ENCODE measurements at places on chromosomes 5 and 9.

GRCh38 chr9:93008457-93008856 is 50.0 kb upstream of the SUSD3 start:
- DNase-seq: peak; percentile 37
- H3K27ac ChIP-seq: no peak overlapping the region
- no peaks in the 10 kb centered on the region for H3K4me1 ChIP-seq
- H3K27me3 ChIP-seq: no peaks in the 10 kb centered on the region

- H3K4me1 ChIP-seq: no peaks in the 10 kb centered on the region
- no peak overlapping the region for H3K27ac ChIP-seq
- peaks cover 31% of the 10 kb centered on the region for H3K36me3 ChIP-seq
- no peak overlapping the region for H3K4me3 ChIP-seq
- H3K27me3 ChIP-seq: no peaks in the 10 kb centered on the region
Measured at GRCh38 chr9:71729816-71730526, 38.3 kb downstream of the CEMIP2 start.

DNA sequence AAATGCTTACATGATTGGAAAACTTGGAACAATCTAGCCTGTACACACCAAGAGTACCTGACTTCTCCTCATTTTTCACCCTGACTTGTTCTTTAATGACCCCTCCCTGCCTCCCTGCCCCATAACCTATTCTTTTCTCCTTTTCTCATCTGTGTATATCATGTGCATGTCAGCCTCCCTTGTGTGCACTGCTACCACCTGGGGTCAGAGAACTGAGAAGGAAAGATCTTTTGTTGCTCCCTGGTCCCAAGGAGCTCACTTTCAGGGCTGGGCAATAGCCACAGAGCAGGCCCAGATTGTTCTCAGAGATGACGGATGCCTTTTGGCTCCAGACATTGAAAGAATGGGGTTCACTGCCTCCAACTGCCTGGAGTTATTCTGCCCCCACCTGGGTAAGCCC is 5.1 kb downstream of the MAP1B start:
- no peaks in the 10 kb centered on the region for H3K36me3 ChIP-seq
- H3K4me3 ChIP-seq: no peak overlapping the region
- H3K27me3 ChIP-seq: no peaks in the 10 kb centered on the region
- DNase-seq: no peak
- H3K4me1 ChIP-seq: peaks cover 27% of the 10 kb centered on the region

DNA sequence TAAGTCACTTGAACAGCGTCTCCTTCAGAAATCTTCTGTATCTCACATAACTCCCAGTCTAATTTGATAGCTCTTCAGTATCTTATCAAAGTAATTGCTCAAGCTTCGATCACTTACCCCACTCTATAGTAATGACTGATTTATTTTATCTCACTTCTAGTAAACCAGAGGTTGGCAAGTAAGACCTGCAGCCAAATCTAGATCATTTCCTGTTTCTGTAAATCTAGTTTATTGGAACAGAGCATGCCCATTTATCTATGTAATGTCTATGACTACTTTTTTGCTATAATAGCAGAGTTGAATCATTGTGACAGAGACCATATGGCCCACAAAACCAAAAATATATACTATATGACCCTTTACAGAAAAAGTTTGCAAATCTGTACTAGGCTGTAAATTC is 40.1 kb downstream of the TSSK1B start:
- H3K4me3 ChIP-seq: no peak overlapping the region
- no peaks in the 10 kb centered on the region for H3K4me1 ChIP-seq
- no peak overlapping the region for H3K27ac ChIP-seq
- H3K36me3 ChIP-seq: no peaks in the 10 kb centered on the region
- no peak for DNase-seq

DNA sequence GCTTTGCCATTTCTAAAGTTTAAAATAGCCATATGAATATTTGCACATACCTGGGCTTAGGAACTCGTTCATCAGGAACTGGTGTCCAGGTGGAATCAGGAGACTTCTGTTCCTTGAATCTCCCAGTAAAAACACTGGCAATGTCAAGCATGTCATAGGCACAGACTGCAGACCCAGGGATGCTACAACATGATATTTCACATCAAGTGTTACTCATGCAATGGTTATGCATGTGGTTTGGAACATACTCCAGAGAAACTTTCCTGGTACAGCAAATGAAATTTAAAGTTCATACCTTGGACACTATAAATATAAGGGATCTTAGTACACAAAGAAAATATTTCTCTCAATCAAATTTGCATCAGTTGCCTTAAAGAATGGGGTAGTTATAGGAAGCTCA is 92.2 kb downstream of the SEMA6A start:
- H3K4me1 ChIP-seq: no peaks in the 10 kb centered on the region
- no peaks in the 10 kb centered on the region for H3K27me3 ChIP-seq
- no peak overlapping the region for H3K4me3 ChIP-seq
- H3K36me3 ChIP-seq: peaks cover 60% of the 10 kb centered on the region
- DNase-seq: no peak

DNA sequence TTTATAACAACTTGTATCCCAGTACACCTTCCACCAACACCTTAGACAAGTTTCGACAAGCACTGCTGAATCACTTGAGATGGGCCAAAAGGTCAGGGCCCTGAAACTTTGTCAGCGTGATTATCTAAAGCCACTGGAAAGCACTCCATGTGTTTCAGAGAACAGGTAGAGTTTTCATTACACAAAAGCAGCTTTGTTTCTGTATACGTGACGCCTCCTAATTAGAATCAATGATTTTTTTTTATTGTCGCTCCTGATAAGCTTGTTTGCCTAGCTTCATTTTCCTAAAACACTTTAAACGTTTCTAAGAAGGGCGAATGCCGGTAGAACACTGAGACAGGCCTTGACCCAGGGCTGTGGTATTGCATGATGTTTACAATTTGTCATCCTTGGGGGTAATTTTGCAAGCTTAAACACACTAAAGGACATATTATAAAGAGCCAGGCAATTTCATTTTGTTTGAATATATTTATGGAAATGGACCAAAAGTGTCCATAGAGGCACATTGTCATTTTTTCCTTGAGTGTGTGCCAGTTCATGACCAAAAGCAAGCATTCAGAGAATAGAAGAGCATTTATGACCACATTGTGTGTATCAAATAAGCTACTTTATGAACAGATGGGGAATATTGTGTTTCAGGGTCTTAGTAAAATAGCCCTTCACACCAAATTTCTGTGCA is 193.6 kb downstream of the GLIS3 start:
- no peak overlapping the region for H3K4me3 ChIP-seq
- H3K36me3 ChIP-seq: no peaks in the 10 kb centered on the region
- no peak for DNase-seq

- no peak overlapping the region for H3K4me3 ChIP-seq
- no peak overlapping the region for H3K27ac ChIP-seq
- no peak for DNase-seq
- H3K27me3 ChIP-seq: no peaks in the 10 kb centered on the region
- H3K4me1 ChIP-seq: no peaks in the 10 kb centered on the region
- no peaks in the 10 kb centered on the region for H3K36me3 ChIP-seq
Measured at GRCh38 chr5:133667217-133667616, 54.9 kb upstream of the FSTL4 start.

- H3K4me1 ChIP-seq: peaks cover 63% of the 10 kb centered on the region
- H3K4me3 ChIP-seq: no peak overlapping the region
- no peak for DNase-seq
- H3K27me3 ChIP-seq: no peaks in the 10 kb centered on the region
Measured at GRCh38 chr5:141491323-141492167, 2.7 kb downstream of the PCDHGC5 start.

DNA sequence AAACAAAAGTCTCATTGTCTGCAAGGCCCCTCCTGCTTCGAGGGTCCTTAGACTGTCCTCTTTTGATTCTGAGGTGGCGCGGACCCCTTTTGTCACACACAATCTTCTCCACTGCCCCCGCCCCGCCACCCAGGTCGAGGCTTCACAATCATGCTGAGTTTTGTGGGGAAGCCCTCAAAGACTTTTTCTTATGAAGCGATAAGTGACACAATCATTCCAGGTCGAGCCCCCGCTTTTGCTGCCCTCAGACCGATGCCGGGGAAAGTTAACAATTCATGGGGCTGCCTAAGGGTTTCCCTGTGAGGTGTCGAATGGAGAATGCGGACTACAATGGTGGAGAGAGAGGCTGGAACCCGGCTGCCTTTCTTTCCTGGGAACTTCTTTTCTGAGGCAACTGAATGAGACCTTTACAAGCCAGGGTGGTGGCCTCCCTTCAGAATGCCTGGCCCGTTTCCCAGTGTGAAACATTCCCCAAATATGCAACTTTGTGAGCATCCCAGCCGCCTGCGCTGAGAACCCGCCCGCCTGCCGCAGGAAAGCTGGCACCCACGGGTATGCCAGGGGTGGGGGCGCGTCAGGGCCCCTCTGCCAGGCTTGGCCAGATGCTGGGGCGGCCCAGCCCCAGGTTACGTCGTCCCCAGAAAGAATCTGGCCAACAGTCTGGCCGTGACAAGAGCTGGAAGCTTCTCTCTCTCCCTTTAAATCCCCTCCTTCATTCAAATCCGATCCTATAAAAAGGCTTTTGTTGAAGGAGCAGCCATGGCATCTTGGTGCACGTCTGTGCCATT is 71.9 kb downstream of the MAP1B start:
- H3K27me3 ChIP-seq: no peaks in the 10 kb centered on the region
- H3K27ac ChIP-seq: peak overlapping the region; percentile 65
- no peaks in the 10 kb centered on the region for H3K36me3 ChIP-seq
- peaks cover 36% of the 10 kb centered on the region for H3K4me1 ChIP-seq
- no peak for DNase-seq

DNA sequence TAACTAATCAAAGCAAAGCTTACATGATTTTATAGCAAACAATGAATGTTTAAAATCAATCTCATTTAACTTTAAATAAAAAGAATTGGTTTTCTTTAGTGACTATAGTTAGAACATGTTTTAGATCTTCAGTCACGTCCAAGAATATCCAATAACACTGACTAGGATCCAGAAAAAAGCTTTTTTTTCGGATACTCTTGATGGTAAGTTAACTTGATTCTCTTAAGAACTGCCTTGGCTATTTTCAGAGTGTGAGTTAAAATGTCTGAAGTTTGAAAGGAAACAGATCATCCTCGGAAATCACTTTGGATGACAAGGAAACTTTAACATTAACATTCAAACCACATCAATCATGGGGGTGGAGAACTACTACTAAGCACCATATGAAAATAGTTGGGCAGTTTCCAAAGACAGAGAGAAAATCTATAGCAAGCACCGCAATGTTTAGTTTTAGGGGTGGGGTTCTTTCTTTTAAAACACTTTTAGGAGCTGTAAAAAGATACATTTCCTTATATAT is 83.7 kb upstream of the SLC27A6 start:
- no peaks in the 10 kb centered on the region for H3K27me3 ChIP-seq
- no peaks in the 10 kb centered on the region for H3K36me3 ChIP-seq
- no peak overlapping the region for H3K4me3 ChIP-seq
- DNase-seq: no peak
- no peak overlapping the region for H3K27ac ChIP-seq

GRCh38 chr9:121893786-121894185 is 199.3 kb downstream of the TTLL11 start:
- H3K27ac ChIP-seq: no peak overlapping the region
- H3K4me1 ChIP-seq: no peaks in the 10 kb centered on the region
- no peak overlapping the region for H3K4me3 ChIP-seq
- no peaks in the 10 kb centered on the region for H3K36me3 ChIP-seq
- no peaks in the 10 kb centered on the region for H3K27me3 ChIP-seq

GRCh38 chr9:126611592-126612325 is 2.0 kb upstream of the LMX1B start:
- no peak overlapping the region for H3K27ac ChIP-seq
- no peak for DNase-seq
- H3K36me3 ChIP-seq: no peaks in the 10 kb centered on the region
- no peak overlapping the region for H3K4me3 ChIP-seq
- H3K4me1 ChIP-seq: peaks cover 33% of the 10 kb centered on the region

- H3K27me3 ChIP-seq: no peaks in the 10 kb centered on the region
- no peak overlapping the region for H3K27ac ChIP-seq
- no peaks in the 10 kb centered on the region for H3K36me3 ChIP-seq
- DNase-seq: no peak
Measured at GRCh38 chr9:36960575-36960955, 73.5 kb downstream of the PAX5 start.

DNA sequence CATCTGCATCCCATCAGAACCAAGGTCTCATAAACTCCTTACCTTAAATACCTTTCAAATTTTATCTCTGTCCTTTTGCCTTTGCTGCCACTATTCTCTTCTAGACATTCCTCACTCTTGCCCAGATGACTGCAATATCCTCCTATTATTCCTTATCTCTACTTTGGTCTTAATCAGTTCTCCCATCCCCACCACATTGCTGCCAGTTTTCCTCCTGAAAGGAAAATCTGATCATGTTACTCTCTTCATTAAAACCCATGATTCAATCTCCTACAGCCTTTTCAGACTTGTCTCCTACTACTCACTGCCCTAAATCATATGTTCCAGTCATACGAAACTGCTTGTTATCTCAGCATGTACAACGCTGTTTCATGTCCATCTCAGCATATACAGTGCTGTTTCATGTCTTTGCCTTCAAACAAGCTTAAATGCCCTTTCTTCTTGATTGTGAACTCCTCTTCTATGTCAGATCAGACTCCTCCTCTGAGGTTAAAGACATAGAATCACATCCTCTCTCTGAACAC is 152.6 kb upstream of the FST start:
- H3K27ac ChIP-seq: no peak overlapping the region
- DNase-seq: no peak
- no peaks in the 10 kb centered on the region for H3K27me3 ChIP-seq
- no peaks in the 10 kb centered on the region for H3K4me1 ChIP-seq
- H3K36me3 ChIP-seq: no peaks in the 10 kb centered on the region

GRCh38 chr9:105473221-105473620 is 25.4 kb downstream of the FSD1L start:
- no peak overlapping the region for H3K4me3 ChIP-seq
- no peaks in the 10 kb centered on the region for H3K36me3 ChIP-seq
- no peaks in the 10 kb centered on the region for H3K4me1 ChIP-seq

DNA sequence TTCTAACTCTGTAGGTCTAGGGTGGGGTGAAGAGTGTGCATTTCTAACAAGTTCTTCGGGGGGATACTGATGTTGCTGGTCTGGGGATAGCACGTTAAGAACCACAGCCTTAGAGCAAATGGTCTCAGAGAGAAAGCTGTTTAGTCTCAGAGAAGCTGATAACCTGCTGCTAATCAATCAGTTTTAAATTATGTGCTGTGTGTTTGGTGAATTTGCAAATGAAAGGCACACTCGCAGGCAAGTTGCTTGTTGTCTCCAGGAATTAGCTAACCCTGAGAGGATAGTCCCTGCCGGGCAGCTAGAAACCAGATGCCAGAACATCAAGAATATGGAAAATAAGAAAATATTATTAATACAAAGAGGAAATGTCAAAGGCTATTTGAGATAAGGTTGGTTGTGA is 79.2 kb downstream of the DMRT2 start:
- H3K27ac ChIP-seq: no peak overlapping the region
- H3K27me3 ChIP-seq: no peaks in the 10 kb centered on the region
- no peaks in the 10 kb centered on the region for H3K4me1 ChIP-seq
- DNase-seq: no peak
